ENCODE measurements at places on chromosomes 3 and 15.
A peak's percentile ranks its signal among the peaks of the same experiment; 100 is the strongest.

DNA sequence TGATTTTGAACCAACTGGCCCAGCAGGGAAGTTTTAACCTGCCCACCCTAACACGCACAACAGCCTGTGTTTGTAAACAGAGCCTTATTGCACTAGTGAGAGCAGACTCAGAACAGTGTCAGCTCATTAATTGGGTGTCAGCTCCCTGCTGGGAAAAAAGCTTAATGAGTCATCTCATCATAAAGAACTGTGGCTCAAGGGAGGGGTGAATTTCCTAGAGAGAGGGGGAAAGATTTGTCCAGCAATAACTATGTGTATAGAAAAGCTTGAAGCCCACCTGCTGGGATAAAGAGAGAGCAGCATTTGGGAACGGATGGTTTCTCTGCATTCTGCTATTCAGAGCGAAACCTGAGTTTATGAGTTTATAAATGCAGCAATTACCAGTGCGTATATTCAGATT, 48.9 kb upstream of the GMNC start:
- peak; percentile 26 for DNase-seq

- peak; percentile 41 for DNase-seq
Measured at GRCh38 chr3:172675441-172676193, 35.2 kb downstream of the NCEH1 start.

GRCh38 chr15:39869858-39870515, 50.1 kb downstream of the GPR176 start:
- no peak for DNase-seq

- DNase-seq, result no peak
Measured at GRCh38 chr15:72472992-72473610, 1.0 kb upstream of the ARIH1 start.

DNA sequence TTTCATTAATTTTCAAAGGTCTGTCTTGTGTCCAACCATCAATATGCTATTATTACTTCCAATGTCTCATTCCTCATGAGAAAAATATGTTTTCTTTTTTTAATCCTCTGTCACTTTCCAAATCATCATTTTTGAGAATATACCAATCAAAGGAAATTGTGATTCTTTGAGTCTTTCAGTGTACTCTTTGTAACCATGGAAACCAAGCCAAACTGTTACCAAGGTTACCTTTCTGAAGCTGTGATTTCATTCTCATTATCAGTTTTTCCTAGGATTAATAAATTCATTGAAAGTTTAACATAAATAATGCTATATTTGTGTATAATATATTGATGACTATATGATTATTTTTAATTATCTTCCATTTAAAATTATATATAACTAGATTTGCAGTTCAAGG, 16.6 kb upstream of the PLSCR5 start:
- DNase-seq, result no peak

GRCh38 chr3:22318325-22318724, 567.3 kb upstream of the ZNF385D start:
- no peak for DNase-seq

DNA sequence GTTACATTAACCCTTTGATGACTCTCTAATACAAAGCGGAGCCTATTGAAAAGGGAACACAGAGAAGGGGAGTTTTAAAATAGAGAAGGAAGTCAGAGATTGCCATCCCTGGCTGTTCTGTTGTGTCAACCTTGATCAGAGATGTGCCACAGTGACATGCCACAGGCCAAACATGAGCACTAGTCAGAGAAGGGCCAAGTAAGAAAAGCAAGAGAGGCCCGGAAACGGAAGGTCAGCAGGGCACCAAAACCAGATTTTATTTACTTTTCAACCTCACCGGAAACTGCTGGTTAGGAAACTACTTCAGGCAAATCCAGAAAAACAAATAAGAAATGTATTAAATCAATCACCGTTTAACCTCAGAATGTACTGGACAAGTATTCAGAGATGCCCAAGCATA, 171.8 kb downstream of the ALCAM start:
- no peak for DNase-seq

- DNase-seq, result no peak
Measured at GRCh38 chr15:67137951-67138848, 72.8 kb downstream of the SMAD3 start.

GRCh38 chr15:33701304-33701696, 267.0 kb upstream of the CHRM5 start:
- DNase-seq, result peak; percentile 3

GRCh38 chr3:492586-493316, 296.2 kb downstream of the CHL1 start:
- peak; percentile 41 for DNase-seq

- no peak for DNase-seq
Measured at GRCh38 chr3:177778633-177779032, 581.4 kb upstream of the TBL1XR1 start.

DNA sequence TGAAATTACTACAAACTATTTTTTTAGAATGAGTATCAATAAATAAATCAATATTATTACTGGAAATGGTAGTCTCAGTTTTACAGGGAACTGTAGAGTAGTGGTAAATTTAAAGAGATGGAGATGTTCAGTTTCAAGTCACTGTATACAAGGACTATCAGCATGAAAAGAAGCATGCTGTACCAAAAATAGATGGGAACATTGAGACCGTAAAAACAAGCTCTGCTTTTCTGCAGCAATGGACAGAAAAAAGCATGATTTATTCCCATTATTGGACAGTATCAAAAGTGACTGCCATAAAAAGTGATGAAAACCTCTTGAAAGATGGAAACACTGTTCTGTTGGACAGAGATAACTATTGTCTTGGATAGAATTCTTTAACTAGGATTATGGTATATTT, 187.2 kb downstream of the EPHA6 start:
- no peak for DNase-seq

DNA sequence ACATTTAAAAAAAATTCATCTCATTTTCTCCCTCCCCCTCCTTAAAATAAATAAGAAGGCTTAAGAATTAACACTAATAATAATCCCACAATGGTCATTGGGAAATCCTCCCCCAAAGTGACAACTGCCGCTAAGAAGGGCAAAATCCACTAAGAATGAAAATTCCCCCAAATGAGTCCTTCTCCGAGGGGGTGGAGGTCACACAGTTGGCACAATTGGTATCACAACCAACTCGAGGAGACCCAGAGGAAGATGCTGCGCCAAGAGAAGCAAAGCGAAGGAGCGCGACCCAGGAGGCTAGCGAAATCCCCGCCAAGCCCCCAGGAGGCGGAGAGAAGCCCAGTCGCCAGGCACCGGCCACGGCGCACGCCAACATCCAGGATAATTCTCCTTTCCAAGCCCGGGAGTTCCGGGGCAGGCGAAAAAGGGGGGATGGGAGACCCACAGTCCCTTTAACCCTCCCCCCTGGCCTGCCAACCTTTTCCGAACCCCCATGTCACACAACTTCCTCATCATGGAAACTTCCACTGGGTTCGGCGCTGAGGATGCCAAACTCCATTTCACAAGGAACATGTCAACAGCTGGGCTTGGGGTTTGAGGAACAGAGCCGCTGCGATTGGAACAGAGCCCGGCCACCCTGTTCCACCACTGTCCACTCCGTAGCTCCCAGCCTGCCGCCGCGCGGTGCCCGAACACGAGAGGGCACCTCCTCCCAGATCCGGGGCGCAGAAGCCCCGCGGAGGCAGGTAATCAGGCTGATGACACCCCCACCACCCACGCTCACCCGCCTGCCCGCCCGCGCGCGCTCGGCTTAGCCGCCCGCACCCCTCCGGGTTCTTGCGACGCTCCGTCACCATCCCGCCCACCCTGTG, 668 bp downstream of the THRB start:
- DNase-seq, result no peak

GRCh38 chr3:100333970-100334487, 528 bp upstream of the NIT2 start:
- no peak for DNase-seq

DNA sequence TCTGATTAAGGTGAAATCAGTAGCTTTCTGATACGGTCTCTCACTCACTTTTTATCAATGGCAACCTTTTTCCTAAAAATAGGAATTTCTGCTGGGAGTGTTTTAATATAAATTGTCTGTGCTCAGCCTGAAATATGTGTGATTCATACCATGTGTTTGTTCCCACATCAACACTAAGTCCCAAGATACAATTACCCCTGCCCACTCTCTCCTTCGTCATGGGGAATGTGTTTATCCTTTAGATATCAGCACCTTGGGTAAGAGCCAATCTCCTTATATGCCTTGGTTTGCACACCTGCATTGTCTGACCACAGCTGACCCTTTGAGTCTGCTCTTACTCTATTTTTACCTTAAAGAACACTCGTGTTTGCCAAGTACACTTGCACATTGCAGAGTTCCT, 356.4 kb downstream of the LPP start:
- DNase-seq, result no peak

GRCh38 chr3:89101251-89101650, 6.2 kb upstream of the EPHA3 start:
- no peak for DNase-seq

DNA sequence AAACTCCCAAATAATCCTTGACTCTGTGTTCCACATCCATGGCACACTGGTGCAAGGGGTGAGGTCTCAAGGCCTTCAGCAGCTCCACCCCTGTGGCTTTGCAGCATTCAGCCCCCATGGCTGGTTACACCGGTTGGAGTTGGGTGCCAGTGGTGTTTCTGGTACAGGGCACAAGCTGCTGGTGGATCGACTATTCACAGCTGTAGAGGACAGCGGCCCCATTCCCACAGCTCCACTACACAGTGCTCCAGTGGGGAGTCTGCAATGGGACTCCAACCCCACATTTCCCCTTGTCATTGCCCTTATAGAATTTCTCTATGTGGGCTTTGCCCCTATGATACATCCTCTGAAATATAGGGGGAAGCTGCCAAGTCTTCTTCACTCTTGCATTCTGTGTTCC, 64.3 kb upstream of the SGO1 start:
- DNase-seq, result no peak

- DNase-seq, result no peak
Measured at GRCh38 chr3:109923431-109923830, 586.1 kb upstream of the DPPA4 start.

DNA sequence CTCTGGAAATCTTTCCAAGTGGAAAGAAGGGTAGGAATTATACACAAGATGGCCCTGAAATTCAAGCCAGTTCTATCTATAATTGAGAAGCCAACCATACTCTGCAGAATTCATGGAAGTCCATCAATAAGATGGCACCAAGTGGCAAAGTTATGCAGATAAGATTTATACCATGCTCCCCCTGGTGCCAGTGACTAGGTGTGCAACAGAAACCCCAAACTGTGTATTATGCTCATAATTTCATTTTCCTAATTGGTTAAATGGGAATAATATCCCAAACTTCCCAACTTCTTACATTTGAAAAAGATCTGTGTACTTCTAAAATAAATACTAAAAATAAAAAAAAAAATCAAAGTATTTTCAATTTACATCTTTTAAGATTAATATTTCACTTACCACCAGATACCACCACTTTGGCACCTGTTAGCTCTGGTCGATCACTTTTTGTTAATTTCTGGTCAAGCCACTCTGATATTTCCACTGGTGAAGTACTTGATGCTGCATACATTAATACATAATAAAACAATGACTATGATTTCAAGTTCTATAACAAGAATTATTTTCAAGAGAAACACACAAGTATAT, 25.9 kb downstream of the ETFA start:
- peak; percentile 10 for DNase-seq

DNA sequence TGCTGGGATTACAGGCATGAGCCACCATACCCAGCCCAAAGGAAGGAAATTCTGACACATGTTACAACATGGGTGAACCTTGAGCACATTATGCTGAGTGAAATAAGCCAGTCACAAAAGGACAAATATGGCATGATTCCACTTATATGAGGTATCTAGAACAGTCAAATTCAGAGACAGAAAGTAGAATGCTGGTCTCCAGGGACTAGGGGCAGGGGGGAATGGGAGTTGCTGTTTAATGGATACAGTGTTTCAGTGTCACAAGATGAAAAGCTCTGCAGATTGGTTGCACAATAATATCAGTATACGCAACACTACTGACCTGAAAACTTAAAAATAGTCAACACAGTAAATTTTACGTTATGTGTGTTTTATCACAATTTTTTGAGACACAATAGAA, 4.1 kb downstream of the SPATA12 start:
- no peak for DNase-seq

- no peak for DNase-seq
Measured at GRCh38 chr3:76474632-76475031, 565.3 kb upstream of the ROBO2 start.

DNA sequence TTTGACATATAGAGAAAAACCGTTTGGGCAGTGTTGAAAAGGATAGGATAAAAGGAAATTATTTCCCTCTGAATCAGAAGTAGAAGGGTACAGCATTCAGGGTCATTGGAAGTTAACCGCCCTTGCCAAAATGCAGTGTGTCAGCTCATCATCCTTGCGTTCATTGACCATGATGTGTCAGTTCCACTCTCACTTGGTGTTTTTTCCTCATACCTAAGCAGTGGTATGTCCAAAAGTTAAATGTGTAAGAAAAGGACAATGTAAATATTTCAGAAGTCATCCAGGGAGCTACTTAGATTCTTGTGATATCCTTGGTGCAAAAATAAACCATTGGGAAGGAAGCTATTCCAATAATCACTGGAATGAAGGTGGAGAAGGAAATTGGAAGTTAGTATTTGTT, 50.7 kb downstream of the MAP6D1 start:
- no peak for DNase-seq

DNA sequence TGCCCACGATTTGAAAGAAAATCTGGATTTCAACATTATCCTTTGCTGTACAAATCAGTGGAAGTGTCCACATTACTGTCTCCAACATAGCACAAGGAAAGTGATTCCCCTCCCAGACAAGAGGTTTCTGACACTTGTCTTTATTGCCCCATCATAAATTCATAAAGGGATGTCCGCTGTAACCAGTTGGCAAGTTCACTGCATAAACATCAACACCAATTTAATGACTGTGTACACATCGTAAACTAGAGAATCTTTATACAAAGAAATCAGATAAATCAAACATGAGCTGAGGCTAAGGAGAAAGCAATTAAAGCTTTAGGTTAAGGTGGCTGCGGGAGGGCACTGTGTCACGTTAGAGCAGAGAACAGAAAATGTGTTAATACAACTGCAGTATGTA, 129.8 kb downstream of the MEIS2 start:
- DNase-seq, result peak; percentile 26

DNA sequence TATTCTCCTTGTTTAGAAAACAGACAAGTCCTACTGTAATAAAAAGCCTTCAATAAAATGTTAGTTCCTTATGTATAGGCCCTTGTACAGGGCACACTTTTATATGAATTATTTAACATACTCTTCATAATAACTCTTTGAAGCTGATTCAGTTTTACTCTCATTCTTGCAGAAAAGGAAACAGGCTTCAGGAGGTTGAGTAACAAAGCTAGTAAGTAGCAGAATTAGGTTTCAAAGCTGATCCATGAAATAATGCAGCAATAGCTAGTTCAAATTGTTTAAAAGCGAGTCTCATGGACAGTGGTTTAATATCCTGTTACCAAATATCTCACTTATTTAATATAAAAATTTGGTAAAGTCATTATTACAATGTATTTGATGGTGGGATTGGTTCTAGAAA, 25.0 kb downstream of the TCF12 start:
- DNase-seq, result no peak

DNA sequence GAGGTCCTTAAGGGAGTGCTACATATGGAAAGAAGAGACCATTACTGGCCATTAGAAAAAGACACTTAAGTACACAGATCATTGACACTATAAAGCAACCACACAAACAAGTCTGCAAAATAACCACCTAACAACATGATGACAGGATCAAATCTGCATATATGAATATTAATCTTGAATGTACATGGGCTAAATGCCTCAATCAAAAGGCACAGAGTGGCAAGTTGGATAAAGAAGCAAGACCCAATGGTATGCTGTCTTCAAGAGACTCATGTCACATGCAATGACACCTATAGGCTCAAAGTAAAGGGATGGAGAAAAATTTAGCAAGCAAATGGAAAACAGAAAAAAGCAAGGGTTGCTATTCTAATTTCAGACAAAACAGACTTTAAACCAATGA, 28.4 kb upstream of the CCNL1 start:
- no peak for DNase-seq

All from SW480 (cell line).